ENCODE measurements at places on chromosomes 1 and 21.

- DNase-seq = no peak
These were observed 126.5 kb downstream of the KCNN3 start for GRCh38 chr1:154743526-154744036.

DNA sequence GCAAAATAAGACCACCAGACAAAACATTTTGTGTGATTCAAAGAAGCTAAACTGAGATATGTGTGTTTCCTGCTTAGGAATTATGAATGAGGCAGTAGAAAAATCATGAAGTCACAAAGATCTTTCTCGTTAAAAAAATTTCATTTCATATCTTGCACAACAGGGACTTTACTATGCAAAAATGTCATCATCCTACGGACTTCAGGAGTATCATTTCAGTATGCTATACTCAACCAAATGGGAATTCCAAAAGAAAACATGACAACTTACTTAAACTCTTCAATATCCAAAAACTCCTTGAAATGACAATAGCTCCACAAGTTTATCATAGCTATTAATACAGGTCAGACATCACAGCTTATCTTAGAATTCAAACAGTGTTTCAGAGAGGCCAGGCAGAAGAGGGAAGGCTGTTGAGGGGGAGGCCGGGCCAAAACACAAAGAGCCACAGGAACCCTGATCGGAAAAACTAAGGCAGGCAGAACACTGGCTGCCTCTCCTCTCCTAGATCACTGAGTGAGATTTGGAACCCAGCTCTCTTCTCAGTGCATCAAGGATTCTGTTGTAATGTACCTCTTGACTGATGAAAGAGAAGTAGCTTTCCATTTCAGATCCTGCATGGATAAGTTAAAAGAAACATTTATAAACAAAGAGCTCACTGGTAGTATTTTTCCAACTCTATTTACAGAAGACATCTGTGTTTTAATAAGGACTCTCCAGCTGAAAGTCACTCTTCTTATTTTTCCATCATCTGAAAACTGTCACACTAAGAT is 66.9 kb downstream of the TESK2 start:
- DNase-seq = no peak

DNA sequence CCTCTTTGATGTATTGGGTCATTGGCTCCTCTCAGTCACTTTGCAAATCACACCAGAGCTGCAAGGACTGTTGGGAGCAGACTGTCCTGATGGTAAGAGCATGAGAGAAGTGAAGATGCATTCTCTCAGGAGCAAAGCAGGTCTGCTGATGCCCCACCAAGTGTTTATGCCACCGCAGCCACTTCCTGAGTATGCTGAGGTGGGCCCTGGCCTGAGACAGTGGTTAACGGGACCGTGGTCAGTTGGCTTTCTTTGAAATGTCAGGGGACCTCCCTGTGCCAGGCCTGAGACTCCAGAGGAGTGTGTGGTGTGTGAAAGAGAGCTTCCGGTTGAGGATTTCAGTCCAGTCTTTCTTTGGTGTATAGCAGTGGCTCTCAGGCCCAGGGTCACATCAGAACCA is 79.4 kb downstream of the SPATA46 start:
- DNase-seq = no peak

DNA sequence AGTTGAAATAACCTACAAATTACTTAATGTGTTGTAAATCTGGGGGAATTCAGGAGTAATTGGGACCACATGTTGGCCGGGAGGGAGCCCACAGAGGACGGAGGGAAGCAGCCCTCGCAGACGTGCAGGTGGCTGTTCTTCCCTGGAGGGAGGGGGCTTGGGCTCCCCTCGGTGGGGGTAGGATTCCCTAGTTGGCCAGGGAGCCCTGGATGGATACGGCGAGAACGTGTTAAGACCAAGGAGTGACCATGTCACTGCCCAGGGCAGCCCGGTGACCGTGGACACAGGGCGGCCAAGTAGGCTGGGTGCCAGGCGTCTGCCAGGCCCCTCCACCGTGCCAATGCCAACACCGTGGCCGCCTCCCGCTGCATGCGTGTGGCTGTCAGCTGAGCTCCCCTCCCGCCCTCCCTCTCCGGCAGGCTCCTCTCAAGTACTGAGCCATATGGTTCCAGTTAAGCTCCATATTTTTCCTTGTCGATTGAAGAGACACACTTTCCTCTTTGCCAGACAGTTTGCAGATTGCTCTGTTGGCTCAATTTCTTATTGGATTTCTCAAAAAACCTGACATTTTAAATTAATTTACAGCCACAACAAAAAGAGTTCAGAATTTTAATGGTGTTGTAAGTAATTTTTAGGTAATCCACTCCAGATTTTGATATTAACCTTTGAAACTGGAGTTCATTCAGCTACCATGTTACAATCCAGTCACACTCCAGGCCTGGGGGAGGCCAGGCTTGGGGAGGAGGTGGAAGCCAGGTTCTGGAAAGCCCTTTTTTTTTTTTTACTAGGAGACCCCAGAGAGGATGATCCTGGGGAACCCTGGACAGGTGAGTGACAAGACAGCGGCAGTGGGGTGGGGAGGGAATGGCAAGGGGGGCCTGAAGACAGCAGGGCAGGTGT is 71.2 kb downstream of the CASZ1 start:
- no peak for DNase-seq

DNA sequence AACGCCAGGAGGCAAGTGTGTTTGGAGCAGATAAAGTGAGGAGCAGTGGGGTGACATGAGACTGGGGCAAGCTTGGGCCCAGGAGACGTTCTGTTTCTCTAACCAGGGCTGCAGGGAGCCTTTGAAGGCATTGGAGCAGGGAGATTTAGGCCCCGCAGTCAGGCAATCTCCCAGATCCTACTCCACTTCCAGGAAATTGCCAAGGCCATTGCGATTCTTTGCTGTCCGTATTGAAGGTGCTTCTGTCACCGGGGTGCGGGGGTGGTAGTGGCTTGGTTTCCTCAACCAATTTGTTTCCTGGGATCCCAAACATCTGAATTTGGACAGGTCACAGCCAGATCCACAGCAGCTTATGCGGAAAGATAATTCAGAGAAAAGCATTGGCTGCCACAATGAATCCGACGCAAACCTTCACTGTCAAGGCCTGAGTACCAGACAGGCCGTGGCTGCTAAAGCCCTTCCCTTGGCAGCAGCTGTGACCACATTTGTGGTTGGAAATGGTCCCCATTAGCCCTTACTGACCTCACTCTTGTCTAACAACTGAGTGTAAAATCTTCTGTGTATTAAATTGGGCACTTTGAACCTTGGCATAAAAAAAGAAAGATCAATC is 385.6 kb downstream of the PTPRU start:
- no peak for DNase-seq

DNA sequence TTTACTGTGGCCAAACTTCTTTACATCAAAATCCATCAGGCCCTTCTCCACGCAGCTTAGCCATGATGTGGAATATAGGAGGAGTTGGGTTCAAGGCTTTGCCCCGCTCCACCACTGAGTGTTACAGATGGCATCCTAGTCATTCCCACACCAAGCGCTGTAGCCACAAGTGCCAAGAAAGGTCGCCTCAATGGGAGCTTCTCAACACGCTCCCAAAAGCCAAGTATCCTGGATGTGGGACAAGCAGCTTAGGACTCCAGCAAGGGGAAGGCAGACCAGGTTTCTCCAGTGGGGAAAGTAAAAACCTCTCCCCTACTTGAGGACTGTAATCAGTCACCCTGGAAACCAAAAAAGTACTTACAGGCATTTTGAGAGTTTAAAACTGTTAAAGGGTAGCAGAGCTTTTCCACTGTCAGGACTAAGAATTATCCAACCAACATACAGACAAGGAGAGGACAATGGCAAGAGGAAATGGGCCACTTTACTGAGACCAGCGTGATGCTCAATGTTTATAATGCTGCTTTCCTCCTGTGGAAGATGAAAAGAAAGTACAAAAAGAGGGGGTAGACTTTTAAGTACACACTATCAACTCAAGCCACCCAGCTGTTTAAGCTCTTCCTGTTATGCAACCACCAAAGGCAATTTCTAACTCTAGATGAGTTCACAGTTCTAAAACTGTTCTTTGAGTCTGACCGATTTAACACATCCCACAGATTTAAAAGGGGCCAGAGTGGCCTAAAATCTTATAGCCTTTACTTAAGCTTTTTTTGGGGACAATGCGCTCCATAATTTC is 120.7 kb upstream of the KRTAP19-8 start:
- DNase-seq = no peak

DNA sequence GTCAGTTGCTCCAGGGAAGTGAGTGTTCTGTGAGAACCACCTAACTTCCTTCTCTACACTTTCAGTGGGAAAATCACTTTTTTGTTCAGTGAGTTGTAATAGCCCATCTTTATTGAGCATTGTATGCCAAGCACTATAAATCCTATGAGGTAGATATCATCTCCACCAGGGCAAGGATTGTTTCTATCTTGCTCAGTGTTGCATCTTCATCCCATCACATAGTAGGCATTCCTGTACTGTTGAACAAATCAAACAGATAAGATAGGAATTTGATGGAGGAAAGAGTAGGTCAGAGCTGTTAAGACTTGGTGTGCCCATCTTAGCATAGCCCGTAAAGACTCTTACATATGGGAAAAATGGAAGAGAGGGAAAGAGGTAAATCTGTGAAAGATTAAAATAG is 2.9 kb upstream of the PIGV start:
- no peak for DNase-seq

DNA sequence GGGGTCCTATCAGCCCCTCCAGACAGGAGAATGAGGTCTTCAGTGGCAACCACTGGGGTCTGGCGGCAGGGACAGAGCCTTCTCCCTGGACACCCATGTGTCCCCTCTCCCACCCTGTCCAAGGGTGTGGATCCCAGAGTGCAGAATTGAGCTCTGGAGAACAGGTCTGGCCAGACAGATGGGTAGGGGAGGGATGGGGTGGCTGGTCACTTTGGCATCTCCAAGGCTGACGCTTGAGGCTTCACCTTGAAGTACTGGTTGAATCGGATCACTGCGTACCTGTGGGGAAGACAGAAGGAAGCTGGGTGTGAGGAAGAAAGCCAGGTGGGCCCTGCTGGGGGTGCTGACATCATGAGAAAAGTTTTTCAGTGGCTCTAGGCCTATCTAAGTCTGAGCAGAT is 19.9 kb downstream of the ETNK2 start:
- no peak for DNase-seq

- no peak for DNase-seq
These were observed 1594.3 kb downstream of the PLA2G4A start for GRCh38 chr1:188423073-188423472.

DNA sequence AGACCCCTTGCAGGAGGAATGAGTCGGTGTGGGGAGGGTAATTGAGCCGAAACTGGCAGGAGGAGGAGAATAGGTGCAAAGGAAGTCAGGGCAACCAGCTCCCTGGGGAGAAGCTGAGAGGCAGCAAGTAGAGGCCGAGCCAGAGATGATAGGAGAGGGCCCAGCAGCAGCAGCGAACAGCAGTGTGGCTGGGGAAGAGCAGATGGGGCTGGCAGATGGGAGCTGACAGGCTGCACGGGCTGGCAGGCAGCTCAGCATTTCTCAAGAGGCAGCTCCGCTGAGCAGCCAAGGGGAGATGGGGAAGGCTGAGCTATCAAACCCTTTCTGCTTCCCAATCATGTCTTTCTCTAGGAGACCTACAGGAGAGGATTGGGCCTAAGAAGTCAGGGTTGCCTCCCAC is 158.2 kb downstream of the TRIM33 start:
- no peak for DNase-seq

GRCh38 chr1:169681140-169681539 is 30.3 kb downstream of the SELL start:
- no peak for DNase-seq

DNA sequence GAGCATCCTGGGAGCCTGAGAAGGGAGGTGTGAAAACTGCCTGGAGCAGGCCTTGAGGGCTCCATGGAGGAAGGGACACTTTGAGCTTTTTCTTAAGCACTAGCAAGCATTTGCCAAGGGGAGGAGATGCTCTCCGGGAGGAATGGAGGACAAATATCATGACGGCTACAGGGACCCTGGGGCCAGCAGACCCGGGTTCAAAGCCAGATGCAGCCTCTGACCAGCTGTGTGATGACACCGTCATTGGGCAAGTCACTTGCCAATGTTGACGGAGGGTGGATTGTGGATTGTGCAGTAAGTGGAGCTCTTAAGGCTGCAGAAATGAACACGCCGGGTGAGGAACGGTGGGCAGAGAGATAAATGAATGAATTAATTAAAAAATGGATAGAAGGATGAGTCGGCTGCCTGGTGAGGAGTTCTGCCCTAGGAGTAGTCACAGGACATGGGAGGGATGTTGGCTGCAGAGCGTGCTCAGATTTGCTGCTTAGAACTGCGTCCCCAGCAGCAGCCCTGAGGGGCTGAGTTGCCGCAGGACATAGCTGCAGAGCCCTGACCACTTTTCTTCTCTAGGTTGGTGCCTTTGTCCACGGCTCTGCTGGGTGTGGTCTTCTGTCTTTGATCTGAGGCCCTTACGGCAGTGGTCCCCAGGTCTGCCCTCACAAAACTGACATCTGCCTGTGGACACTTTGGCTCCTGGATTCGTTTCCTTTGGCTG is 507.6 kb downstream of the NPHP4 start:
- DNase-seq = no peak

DNA sequence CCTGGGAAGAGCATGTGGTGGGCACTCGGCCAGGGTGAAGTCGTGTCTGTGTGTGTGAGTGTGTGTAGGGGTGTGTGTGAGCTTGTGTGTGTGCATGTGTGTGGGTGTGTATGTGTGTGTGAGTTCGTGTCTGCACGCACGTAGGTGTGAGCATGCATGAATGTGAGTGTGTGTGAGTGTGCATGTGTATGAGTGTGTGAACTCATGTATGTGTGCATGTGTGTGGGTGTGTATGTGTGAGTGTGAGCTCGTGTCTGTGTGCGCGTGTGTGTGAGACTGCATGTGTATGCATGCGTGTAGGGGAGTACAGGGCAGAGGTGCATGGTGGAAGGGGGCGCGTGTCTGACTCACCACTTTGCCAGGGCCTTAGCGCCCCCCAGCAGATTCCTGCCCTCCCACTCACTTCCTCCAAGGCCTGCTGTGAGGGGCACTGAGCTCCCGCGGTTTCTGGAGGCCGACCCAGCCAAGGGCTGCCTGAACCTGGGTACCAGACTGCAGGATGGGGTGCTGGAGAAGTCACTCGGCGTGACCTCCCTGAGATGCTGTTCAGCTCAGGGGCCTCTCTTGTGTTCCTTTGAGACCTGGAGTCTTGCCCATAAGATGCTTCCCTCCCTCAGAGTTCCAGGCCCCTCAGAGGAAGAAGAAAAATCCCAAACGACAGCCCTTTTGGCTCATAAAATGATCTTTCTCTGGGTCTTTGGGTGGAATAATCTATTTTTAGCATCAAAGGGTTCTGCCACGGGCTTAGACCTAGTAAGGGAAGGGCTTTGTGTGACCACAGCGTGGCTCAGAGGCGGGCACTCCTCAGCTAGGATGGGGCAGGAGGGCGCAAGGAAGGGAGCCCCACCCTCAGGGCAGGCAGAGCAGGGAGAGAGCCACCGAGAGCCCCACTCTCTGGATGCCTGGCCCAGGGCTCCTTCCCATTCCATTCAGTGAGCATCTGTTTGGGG is 41.1 kb upstream of the RUNX3 start:
- no peak for DNase-seq

Data from activated naive CD4-positive, alpha-beta T cell (primary cell).